ENCODE measurements at places on chromosomes 11 and 22.

- no peak for DNase-seq
Observed at GRCh38 chr11:65208785-65209710, 27.3 kb downstream of the CAPN1 start.

DNA sequence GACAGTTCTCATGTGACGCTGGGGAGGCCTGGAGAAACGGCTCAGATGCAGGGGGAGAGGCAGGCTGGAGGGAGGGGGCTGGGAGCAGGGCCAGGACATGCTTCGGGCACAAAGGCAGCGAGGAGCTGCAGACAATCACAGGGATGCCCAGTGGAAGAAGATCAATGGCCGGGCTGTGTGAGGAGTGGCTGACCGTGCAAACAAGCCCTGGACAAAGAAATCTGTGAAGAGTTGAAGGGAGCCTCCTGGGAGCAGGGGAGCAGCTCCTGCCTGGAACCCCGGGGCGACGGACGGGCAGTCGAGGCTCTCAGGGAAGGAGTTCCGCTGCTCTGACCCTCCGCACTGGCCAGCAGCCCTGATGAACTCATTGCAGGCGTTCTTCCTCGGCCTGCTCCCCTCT, 126.7 kb upstream of the B3GAT1 start:
- DNase-seq, result no peak

DNA sequence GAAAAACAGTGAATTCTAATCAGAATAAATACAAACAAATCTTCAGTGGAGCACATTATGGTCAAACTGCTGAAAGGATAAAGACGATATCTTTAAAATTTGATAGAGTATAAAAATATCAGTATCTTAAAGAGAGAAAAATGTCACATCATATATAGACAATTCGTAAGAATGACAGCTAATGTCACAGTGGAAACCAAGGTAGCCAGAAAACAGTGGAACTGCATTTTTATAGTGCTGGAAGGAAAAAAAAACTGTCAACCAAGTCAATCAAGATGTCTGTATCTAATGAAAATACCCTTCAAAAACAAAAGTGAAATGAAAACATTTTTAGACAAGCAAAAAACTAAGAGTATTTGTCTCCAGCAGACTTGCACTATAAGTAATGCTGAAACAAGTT, 73.4 kb upstream of the HMGXB4 start:
- no peak for DNase-seq

- peak; percentile 60 for DNase-seq
Observed at GRCh38 chr11:135075740-135076139, 663.7 kb upstream of the B3GAT1 start.

- no peak for DNase-seq
Observed at GRCh38 chr22:37273126-37273845, 9.0 kb upstream of the CYTH4 start.

DNA sequence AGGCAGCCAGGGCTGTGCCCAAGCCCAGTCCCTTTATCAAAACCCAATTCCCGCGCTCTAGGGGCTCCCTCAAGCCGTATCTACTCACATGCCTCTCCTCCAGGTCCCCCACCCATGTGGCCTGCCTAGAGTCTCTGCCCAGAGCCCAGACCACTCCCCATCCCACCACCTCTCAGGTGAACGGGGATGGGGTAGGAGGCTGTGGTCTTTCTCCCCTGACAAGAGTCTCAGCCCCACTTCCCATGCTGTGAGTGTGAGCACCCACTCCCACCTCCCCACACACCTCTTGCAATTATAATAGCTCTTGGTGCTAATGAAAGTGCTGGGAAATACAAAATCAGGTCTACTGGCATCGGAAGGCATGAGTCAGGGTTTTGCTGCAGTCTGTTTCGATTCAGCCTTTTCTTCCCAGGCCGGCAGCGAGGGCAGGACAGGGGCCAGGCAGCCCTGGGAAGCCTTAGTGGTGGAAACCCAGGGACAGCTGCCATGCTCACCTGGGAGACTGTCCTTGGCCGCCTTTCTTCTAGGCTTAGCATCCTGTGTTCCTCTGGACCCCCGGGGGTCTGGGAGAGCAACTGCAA, 16.7 kb upstream of the TMPRSS4 start:
- no peak for DNase-seq

GRCh38 chr11:1081601-1082311, 7.1 kb downstream of the MUC2 start:
- DNase-seq, result no peak

DNA sequence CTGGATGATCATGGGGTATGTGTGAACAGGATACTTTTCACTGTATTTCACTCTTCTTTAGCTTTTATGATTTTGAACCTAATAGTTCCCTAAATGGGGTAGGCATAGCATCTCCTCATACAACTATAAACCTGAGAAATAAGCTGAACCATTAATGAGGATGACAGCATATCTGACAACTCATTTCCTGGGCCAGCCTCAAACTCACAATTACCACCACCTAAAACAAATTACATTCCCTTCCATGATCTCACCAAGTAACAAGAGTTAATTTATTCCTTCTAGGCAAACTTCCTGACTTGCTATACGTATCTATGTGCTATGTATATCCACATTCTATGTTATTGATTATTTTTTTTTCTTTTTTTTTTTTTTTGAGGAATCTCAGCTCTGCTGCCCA, 23.0 kb downstream of the SIK3 start:
- DNase-seq, result no peak

DNA sequence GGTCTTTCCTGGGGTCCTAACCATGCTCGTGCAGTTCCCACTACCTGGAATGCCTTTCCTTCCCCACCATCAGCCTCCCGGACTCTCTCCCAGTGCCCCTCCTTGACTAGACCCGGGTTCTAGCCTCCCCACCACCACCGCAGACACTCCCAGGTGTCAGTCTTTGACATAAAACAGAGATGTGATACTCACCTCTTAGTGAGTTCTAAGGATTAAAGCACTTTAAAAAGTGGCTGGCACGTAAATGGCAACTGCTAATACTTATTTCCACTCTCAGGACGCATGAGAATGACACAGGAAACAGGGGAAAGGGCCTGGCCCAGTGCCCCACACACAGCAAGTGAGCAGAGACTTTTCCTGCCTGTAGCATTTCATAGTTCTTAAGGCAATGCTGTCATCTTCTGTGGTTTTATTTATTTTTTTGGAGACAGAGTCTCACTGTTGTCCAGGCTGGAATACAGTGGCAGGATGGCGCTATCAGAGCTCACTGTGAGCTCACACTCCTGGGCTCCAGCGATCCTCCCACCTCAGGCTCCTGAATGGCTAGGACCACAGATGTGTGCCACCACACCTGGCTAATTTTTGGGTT, 1.9 kb upstream of the SLC25A45 start:
- DNase-seq, result no peak

DNA sequence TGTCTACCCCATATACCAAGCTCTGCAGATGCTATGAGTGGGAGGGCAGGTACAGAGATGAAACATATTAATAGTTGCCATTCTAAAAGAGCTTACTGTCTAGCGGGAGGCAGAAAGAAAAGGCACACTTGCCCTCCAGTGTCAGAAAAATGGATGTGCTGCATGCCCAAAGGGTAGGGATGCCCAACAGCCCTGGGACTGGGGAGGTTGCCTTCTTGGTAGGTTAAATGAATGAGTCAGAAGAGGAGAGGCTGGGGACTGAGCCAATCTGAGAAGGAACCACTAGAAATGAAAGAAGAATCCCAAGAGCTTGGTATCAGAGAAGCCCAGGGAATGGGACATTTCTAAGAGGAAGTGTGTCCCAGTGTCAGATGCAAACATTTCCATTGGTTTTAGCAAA, 1.2 kb downstream of the BIRC3 start:
- DNase-seq, result peak; percentile 65

- no peak for DNase-seq
Observed at GRCh38 chr11:94563848-94564467, 3.2 kb upstream of the PIWIL4 start.

DNA sequence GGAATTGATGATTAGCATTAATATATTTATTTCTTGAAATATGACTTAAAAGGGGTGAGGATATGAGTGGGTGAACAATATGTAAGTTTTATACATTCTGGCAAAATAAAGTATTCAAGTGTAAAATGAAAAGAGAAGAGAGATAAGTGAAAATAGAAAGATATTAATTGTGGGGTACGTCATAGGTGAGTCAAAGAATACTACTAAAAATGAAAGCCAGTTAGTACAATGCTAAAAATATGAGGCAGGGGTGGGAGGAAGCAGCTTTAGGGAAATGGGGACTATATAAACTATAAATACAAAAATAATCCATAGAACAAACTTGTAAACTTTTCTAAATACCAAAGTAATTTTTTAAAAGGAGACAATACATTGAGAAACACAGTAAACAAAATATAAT, 661.4 kb downstream of the CNTN5 start:
- DNase-seq, result no peak

- peak; percentile 52 for DNase-seq
Observed at GRCh38 chr22:23591201-23591791, 11.2 kb upstream of the IGLL1 start.

DNA sequence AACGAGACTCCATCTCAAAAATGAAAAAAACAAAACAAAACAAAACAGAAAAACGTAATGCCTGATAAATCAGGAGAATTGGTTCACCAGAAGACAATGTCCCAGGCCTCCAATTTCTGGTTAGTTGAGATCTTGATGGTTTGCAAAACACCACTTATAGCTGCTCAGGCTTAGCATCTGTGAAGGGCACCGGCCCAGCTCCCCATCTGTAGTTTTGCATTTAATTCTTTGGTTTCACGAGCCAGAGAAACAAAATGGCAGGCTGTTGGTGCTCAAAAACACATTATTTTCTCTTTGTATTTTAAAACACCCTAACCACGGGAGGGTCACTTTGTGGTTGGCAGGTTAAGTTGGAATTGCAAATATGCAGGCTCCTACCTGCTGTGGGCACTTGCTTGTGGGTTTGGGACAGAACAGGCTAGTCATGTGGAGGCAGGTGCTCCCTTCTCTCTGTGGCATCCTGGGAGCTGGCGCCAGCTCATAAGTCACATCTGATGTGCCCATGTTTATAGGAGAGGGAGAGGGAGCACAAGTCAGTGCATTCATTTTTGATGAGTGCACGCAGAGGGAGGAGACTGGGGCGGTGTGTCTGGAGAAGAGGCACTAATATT, 145.9 kb downstream of the CEP164 start:
- no peak for DNase-seq

DNA sequence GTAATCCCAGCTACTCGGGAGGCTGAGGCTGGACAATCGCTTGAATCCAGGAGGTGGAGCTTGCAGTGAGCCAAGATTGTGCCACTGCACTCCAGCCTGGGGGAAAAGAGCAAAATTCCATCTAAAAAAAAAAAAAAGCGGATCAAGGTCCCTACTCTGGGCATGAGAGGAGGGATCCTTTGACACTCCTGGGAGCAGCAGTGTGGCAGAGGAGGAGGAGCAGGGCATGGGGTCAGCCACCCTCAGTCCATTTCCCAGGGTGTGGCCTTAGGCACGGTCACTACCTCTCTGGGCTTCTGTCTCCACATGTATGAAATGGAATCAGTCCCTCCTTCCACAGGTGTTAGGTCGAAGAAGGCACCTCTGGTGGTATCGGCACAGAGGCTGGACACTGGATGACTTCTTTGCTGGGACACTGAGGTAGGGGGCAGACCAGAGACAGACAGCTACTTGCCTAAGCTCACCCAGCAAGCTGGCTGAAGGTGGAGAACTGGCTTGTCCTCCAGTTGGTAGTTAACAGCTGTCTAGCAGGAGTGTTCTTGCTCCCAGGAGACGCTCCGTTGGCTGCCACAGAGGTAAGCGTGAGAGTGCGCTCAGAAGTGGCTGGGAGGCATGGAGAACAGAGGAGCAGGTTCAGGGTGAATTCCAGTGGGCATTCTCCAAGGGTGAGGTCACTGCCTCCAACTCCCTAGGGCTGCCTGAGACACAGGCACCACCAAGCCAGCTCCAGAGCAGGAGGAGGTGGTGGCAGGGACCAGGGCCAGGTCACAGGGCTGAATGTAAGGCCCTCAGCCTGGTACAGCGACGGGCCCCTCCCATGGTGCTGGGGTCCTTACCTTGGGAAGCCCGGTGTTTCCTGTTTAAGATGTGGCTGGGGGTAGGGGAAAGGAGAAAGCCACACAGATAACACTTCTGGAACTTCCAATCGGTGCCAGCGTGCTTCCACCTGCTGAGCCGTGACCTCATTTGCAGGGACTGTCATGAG, 19.5 kb downstream of the TXN2 start:
- no peak for DNase-seq

All from naive thymus-derived CD8-positive, alpha-beta T cell (primary cell).